ENCODE measurements at places on chromosomes 6 and 20.

GRCh38 chr6:90175627-90176538 is 120.8 kb downstream of the BACH2 start:
- no peak for DNase-seq

DNA sequence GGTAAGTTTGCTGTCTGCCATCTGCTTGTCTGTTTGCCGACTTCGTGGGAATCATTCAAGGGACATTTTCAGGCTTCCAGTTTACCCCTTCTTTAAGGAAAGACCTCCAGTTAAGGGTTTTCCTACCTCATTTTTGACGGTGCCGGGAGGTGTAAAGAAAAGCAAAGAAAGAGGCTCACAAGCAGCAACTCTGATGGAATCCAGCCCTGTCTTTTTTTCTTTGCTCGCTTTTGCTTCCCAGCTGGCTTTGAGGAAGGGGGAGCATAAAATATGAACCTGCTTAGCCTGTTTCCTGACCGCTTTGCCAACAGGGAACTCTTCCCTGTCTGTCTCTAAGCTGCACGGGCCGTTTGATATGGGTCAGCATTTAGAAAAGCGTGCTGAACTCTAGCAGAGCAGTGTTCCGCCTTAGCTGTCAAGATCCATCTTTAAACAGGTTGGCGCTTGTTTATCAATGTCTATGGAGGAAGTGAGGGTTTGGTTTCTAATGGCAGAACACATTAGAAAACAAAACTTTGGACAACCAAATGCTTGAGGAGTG is 13.8 kb downstream of the SYTL3 start:
- DNase-seq, result no peak

- DNase-seq, result no peak
Observed at GRCh38 chr20:12660918-12661317, 347.9 kb upstream of the SPTLC3 start.

GRCh38 chr6:161107779-161108730 is 116.5 kb downstream of the MAP3K4 start:
- no peak for DNase-seq

DNA sequence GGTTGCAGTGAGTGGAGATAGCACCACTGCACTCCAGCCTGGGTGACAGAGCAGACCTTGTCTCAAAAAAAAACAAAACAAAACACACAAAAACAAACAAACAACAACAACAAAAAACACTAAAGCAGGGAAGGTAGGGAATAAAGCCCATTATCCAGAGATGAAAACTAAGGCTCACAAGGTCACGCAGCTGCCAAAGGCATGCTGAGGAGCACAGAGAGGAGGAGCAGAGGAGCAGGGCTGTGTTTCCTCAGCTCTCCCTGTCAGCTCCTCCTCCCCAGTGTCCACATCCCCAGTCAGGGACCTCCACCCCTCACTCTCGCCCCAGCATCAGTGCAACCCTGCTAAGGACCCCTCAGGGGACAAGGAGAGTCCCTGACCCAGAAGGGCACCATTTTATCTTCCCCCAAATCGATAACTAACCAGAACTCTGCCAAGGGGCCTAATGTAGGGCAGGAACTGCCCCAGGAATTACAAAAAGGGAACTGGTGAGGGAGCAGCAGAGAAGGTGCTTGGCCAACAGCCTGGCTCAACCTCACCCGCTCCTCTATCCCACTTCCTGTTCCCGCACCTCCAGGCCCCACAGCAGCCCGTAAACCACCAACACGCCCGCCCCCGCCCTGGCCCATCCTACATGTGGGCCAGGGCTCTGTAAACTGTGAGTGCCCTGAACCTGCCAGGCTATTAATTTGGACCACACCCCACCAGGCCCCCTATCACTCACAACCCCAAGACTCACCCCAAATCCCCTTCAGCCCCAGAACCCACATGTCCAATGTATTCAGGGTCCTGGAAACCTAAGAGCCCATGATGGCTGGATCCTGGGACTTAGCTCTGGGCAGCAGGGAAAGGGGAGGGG is 9.0 kb downstream of the TEAD3 start:
- DNase-seq, result no peak
